ENCODE measurements at places on chromosomes 7 and 10. TPM values are rescaled to one million over a fixed set of nuclear protein-coding genes. Genes with fewer than 3 reads are reported as not detected.
A peak's percentile ranks its signal among the peaks of the same experiment; 100 is the strongest.

GRCh38 chr7:42567051-42567450, 330.0 kb upstream of the GLI3 start:
- H3K36me3 ChIP-seq, result no peaks in the 10 kb centered on the region
- H3K27me3 ChIP-seq, result no peaks in the 10 kb centered on the region
- H3K27ac ChIP-seq, result no peak overlapping the region
- DNase-seq, result no peak

DNA sequence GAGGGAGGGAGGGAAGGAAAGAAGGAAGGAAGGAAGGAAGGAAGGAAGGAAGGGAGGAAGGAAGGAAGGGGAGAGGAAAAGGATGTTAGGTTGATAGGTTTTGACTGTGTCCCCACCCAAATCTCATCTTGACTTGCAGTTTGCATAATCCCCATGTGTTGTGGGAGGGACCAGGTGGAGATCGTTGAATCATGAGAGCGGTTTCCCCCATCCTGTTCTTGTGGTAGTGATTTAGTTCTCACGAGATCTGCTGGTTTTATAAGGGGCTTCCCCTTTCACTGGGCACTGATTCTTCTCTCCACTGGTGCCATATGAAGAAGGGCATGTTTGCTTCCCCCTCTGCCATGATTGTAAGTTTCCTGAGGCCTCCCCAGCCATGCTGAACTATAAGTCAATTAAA, 15.1 kb upstream of the NUDCD3 start:
- no peaks in the 10 kb centered on the region for H3K4me1 ChIP-seq
- H3K27me3 ChIP-seq, result no peaks in the 10 kb centered on the region
- no peak for DNase-seq
- no peaks in the 10 kb centered on the region for H3K36me3 ChIP-seq
- H3K27ac ChIP-seq, result no peak overlapping the region

DNA sequence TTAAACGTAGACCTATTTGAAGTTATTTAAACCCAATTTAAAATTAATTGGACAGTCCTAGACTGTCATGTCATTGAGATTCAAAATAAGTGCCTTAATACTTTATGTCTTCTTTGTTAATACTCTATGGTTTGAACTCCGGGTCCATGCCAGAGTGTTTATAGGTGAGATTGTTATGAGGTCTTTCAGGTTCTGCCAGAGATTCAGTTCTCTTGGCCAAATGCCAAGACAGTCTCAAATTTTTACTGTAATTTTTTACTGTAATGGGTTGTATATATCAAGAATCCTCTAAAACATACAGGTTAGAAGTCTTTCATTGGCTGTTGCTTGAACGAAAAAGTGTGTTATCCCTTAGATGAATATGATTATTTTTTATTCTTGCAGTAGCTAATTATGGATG, 3.9 kb downstream of the ADD3 start:
- H3K4me1 ChIP-seq, result peaks cover 22% of the 10 kb centered on the region
- H3K27ac ChIP-seq, result no peak overlapping the region
- DNase-seq, result no peak
- no peak overlapping the region for H3K4me3 ChIP-seq
- no peaks in the 10 kb centered on the region for H3K27me3 ChIP-seq
- H3K36me3 ChIP-seq, result no peaks in the 10 kb centered on the region

DNA sequence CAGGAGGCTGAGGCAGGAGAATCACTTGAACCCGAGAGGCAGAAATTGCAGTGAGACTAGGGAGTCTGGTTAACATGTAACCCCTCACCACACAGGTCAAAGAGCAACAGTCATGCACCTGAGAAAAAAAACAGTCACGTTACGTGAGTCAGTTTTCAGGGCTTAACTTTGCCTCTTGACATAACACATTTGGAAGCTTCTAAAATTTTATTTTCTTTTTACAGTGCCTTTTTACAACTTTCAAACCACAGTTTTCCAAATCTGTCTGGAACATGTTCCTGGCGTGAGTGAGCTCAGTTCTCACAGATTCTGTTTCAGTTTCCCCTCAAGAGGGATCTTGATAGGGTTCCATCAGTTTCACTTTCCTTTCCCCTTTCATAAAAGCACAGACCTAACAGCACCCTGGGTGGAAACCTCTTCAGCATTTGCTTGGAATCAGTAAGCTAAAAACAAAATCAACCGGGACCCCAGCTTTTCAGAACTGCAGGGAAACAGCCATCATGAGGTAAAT, 4.4 kb downstream of the IFIT3 start:
- H3K36me3 ChIP-seq, result no peaks in the 10 kb centered on the region
- peak overlapping the region; percentile 43 for H3K4me3 ChIP-seq
- peak overlapping the region; percentile 56 for H3K27ac ChIP-seq
- H3K27me3 ChIP-seq, result no peaks in the 10 kb centered on the region

GRCh38 chr7:33722383-33723101, 182.8 kb upstream of the BMPER start:
- H3K36me3 ChIP-seq, result no peaks in the 10 kb centered on the region
- H3K4me3 ChIP-seq, result no peak overlapping the region
- peak; percentile 54 for DNase-seq
- H3K4me1 ChIP-seq, result peaks cover 20% of the 10 kb centered on the region
- peak overlapping the region; percentile 22 for H3K27ac ChIP-seq

DNA sequence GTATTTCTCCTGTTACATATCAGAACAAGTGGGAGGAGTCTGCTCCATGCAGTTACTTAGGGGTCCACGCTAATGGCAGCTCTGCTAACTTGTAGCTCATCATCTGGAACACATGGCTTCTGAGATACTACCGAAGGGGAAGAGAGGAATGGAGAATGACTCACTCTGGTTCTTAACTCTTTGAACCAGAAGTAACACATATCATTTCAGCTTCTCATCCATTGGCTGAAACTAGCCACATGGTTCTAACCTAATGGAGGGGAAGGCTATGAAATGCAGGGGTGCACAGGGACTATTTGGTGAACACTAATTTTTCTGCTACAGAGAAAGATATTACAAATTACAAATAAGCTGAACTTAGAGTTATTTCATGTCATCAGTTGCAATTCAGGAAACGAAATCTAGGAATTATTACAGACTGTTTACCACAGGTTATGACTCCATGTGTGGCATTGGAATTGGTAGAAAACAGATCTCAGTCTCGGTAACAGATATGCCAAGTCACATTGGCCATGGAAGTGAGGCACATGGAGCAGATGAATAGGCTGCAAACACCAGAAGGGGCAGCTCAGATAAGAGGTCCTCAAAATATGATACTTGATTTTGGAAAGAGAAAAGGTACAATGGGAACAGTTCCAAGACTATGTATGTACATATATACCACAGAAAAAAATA, 9.4 kb upstream of the KAT6B start:
- no peaks in the 10 kb centered on the region for H3K36me3 ChIP-seq
- H3K4me1 ChIP-seq, result peaks cover 6% of the 10 kb centered on the region
- no peak for DNase-seq

GRCh38 chr7:27245798-27246691, 3.4 kb downstream of the EVX1 start:
- no peaks in the 10 kb centered on the region for H3K36me3 ChIP-seq
- H3K4me3 ChIP-seq, result peak overlapping the region; percentile 5
- no peak for DNase-seq
- no peak overlapping the region for H3K27ac ChIP-seq

- no peaks in the 10 kb centered on the region for H3K36me3 ChIP-seq
- no peak overlapping the region for H3K27ac ChIP-seq
- no peaks in the 10 kb centered on the region for H3K4me1 ChIP-seq
Observed at GRCh38 chr7:25408876-25409275, 180.6 kb upstream of the NPVF start.

GRCh38 chr10:131638049-131638879, 262.5 kb upstream of the PPP2R2D start:
- H3K4me3 ChIP-seq, result no peak overlapping the region
- H3K27me3 ChIP-seq, result peaks cover 3% of the 10 kb centered on the region
- no peak for DNase-seq
- H3K4me1 ChIP-seq, result no peaks in the 10 kb centered on the region
- no peak overlapping the region for H3K27ac ChIP-seq

- DNase-seq, result no peak
- H3K27ac ChIP-seq, result no peak overlapping the region
- no peaks in the 10 kb centered on the region for H3K36me3 ChIP-seq
- H3K4me3 ChIP-seq, result no peak overlapping the region
- no peaks in the 10 kb centered on the region for H3K4me1 ChIP-seq
- H3K27me3 ChIP-seq, result no peaks in the 10 kb centered on the region
Observed at GRCh38 chr10:124883510-124884321, 58.2 kb upstream of the ZRANB1 start.

DNA sequence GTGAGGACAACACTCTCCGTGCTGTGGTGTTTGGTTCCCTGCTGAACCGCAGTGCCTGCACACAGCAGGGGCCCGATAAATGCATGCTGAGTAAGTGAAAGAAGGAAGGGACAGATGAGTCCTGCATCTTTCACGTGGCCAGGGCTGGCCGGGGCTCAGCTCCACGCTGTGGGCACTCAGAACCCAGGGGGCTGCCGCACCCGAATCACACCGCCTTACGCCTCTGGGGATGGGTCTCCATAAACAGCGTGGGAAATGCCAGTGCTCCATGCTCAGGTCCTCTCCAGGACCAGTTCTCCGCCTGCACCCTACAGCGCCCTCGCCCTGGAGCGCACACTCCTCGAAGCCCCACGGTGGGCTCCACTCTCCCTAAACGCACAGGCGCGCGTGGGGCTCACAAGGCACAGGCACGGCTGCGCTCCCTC, 38.1 kb downstream of the RASGEF1A start:
- peaks cover 22% of the 10 kb centered on the region for H3K27me3 ChIP-seq
- H3K27ac ChIP-seq, result no peak overlapping the region
- no peaks in the 10 kb centered on the region for H3K36me3 ChIP-seq
- no peaks in the 10 kb centered on the region for H3K4me1 ChIP-seq
- DNase-seq, result no peak

- no peak overlapping the region for H3K4me3 ChIP-seq
- no peak for DNase-seq
- no peak overlapping the region for H3K27ac ChIP-seq
- no peaks in the 10 kb centered on the region for H3K36me3 ChIP-seq
- no peaks in the 10 kb centered on the region for H3K27me3 ChIP-seq
Observed at GRCh38 chr10:112917681-112918080, 32.4 kb upstream of the TCF7L2 start.

DNA sequence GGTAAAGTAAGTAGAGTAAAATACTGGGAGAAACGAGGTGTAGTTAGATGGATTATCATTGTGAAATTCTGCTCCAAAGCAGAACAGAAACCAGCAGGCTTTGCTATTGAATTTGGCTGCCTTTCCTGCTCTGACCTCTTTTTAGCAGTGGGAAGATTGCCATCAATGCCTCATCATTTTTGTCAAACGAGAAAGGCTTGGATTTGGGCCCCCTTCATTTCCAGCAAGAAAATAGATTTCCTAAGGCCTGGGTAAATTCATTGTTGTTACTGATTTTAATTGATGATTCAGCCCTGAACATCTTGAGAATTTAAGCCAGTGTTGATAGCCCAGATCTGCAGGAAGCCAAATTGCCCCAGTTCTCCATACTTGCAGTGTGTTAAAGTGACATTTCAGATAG, 35.2 kb upstream of the ASAH2 start:
- no peaks in the 10 kb centered on the region for H3K4me1 ChIP-seq
- no peak overlapping the region for H3K4me3 ChIP-seq
- H3K27ac ChIP-seq, result no peak overlapping the region
- no peaks in the 10 kb centered on the region for H3K36me3 ChIP-seq
- H3K27me3 ChIP-seq, result no peaks in the 10 kb centered on the region

- H3K27me3 ChIP-seq, result no peaks in the 10 kb centered on the region
- H3K4me1 ChIP-seq, result no peaks in the 10 kb centered on the region
- H3K36me3 ChIP-seq, result no peaks in the 10 kb centered on the region
- DNase-seq, result no peak
- H3K4me3 ChIP-seq, result no peak overlapping the region
Observed at GRCh38 chr7:28293527-28293835, 112.9 kb upstream of the JAZF1 start.

DNA sequence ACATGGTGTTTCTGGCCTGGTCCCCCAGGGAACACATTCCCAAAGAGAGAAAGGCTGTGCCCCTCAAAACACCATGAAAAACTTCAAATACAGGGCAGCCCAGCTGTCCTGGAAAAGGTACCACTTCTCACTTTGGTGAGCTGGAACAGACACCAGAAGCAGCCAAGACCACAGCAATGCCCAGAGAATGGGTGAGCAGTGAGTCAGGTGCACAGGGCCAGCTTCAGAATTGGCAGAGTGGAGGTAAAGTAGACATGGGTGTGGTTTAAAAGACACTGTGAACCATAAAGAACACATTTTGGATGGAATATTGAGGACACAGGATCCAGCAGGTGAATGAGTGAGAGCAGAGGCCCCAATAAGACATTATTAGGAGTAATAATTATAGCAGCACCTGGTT, 51.3 kb downstream of the FAM13C start:
- H3K27ac ChIP-seq, result peak overlapping the region; percentile 66
- no peak for DNase-seq
- no peaks in the 10 kb centered on the region for H3K27me3 ChIP-seq
- no peaks in the 10 kb centered on the region for H3K36me3 ChIP-seq
- H3K4me1 ChIP-seq, result peaks cover 82% of the 10 kb centered on the region

DNA sequence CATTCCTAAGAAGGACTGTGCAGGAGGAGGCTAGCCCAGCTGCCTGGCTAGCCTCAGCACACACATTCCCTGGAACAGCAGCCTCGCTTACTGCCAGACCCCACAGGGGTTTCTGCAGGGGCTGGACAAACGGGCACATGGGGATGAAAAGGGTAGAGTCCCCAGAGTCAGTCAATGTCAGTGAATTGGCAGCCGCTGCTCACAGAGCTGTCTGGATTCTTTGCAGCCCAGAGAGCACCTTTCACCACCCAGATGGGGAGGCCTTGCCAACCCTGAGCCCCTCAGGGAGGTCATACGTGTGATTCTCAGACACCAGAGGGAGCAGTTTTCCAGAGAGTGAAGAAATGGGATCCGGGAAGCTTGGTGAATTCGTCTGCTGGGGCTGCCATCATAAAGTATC, 143.3 kb downstream of the KCNMA1 start:
- H3K27me3 ChIP-seq, result no peaks in the 10 kb centered on the region
- H3K4me1 ChIP-seq, result peaks cover 81% of the 10 kb centered on the region
- no peak for DNase-seq
- peak overlapping the region; percentile 93 for H3K27ac ChIP-seq
- no peak overlapping the region for H3K4me3 ChIP-seq

DNA sequence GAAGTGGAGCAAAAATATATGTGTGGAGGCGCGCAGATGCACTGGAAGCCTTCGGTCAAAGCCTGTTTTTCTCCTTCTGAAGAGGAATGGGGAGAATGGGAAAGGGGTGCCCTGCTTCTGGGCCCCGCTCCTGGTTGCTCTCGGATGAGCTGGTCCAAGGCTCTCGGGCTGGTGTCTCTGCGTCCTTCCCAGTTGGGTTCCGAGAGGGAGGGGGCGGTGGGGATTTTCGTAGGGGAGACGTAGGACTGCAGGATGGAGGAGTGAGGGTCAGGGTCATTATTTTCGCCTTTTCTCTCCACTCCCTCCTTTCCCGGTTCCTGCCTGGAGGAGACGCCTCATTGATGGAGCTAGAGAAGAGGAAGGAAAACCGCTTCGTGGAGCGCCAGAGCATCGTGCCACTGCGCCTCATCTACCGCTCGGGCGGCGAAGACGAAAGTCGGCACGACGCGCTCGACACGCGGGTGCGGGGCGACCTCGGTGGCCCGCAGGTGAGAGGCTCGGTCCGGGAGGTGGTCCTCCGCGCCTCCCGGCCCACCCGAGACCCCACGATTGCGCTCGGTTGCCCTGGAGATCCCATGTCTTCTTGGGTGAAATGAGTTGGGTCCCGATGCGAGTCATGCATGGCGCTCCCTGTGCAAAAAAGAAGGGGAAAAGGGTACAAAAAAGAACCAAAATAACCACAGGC, 790 bp downstream of the ADAM22 start:
- H3K36me3 ChIP-seq, result no peaks in the 10 kb centered on the region
- no peaks in the 10 kb centered on the region for H3K27me3 ChIP-seq
- peak overlapping the region; percentile 64 for H3K4me3 ChIP-seq
- peaks cover 7% of the 10 kb centered on the region for H3K4me1 ChIP-seq
- DNase-seq, result no peak
- H3K27ac ChIP-seq, result no peak overlapping the region

Gene PRPF18
- total RNA-seq, result 34.5 TPM

Gene MSMB
- not detected for total RNA-seq

Gene SPDYE1
- total RNA-seq, result not detected

Gene MYL10
- not detected for total RNA-seq

Gene SLC18A3
- total RNA-seq, result not detected

Measured in gastrocnemius medialis (tissue), 4 donors.